Stimulated activated naive B cell treated with anti-CD40 and anti-IgM and Interleukin-4, amounts not matched to agents 10 μg/mL and 1 μg/mL and 100 μg/mL, for 72 hours (primary cell): ENCODE measurements at places on chromosomes 4 and X.

DNA sequence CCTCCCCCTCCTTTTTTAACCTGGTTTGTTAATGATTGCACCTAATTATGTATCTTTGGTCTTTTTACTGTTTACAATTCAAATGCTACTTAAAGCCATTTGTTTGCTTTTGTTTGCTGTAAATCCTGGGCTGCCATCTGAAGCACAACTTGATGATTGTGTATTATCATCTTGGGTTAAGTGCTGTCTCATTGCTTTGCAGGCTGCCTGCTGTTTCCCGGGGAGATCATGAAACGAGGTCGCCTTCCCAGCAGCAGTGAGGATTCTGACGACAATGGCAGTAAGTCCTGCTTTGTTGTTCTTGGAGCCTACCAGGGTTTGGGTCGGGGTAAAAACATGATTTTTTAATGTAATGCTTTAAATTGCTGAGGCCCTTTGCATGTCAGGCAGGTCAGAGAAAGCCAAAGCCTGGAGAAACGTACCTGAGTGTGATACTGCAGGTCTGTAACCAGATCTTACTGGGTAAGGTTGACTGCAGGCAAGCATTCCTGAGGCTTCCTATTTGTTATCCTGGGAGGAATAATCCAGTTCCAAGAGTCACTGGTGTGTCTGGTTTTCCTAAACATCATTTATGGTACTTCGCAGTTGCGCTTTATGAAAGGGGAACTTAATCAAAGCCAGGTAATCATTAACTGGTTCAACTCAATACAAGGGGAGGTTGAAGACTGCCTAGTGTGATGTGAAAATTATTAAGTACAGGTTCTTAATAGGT lies 22.2 kb downstream of the JADE1 start:
- no peak for DNase-seq

DNA sequence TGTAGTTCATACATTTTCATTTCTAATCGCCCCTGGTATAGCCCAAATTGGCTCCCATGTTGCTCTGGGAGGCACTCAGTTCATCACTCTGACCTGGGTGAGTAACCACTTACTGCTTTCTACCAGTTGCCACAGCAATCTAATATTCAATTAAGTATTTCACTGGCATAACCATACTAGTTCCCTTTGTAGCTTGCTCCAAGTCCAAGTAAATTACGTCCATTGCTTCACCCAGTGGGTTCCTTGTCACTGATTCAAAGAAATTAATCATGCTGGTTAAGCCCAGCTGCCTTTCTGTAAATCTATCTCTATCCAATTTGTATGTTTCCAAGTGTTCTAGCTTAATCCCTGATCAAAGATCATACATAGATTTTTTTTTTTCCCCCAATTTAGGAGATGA lies 92.0 kb upstream of the CBR4 start:
- DNase-seq, result no peak

- no peak for DNase-seq
These were observed 2.6 kb upstream of the FGF16 start for GRCh38 chrX:77444545-77444944.

GRCh38 chrX:147079974-147080373 lies 265.4 kb upstream of the CXorf51A start:
- DNase-seq, result no peak

- DNase-seq, result no peak
These were observed 87.1 kb downstream of the HDX start for GRCh38 chrX:84415140-84415539.

- no peak for DNase-seq
These were observed 180.6 kb upstream of the MAP3K15 start for GRCh38 chrX:19695884-19696283.

- DNase-seq, result no peak
These were observed 123.7 kb downstream of the STOX2 start for GRCh38 chr4:184028561-184029374.

DNA sequence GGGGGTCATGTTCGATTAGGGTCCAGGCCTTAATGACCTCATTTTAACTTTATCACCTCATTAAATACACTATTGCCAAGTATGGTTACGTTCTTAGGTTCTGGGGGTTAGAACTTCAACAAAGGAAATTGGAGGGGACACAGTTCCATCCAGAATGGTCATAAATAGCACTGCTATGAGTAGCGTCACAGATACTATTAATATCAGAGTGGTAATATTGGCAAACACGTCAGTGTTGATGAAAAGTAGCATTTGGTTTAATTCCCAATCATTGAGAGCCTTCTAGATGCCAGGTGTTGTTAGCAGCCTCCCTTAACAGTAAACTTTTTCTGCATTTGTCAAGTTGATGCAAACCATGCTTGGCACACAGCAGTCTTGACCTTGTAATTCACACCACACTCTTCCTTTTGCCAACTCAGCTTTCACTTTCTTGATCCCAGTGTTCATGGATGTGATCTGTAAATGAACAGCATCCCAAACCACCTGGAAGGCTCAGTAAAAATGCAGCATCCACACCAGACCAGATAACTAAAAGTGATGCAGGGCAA lies 912.5 kb upstream of the TENM3 start:
- no peak for DNase-seq

- DNase-seq, result no peak
These were observed 108.7 kb upstream of the TTC29 start for GRCh38 chr4:147054228-147054872.

DNA sequence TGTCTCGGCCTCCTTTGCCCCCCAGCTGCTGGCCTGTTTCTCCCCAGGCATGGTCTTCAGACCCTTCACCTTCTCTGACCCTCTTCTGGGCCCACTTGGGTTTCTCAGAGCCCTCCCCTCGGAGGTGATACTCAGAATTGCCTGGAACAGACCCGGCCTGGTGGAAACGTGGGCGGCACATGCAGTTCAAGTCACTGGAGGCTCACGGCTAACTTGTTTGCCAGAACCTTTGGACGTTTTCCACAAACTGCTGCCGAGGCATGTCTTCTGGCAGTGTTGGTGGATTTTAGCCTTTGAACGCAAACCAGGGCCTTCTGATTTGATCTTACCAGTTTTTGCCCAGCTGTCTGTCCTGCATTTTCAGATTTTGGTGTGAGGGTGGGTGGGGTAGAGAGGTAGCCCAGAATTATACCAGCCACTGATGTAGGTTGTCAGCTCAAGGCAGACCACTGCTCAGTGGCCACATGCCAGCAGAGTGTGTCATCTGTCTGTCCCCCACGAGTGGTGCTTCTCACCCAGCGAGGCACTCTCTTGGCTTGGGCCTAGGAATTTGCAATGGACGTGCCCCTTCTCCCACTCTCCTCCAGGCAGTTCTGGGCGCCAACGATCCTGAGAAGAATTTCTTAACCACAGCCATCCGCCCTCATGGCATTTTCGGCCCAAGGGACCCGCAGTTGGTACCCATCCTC lies 32.5 kb upstream of the ZNF185 start:
- no peak for DNase-seq

GRCh38 chrX:30649859-30650258 lies 3.4 kb upstream of the GK start:
- DNase-seq, result no peak

DNA sequence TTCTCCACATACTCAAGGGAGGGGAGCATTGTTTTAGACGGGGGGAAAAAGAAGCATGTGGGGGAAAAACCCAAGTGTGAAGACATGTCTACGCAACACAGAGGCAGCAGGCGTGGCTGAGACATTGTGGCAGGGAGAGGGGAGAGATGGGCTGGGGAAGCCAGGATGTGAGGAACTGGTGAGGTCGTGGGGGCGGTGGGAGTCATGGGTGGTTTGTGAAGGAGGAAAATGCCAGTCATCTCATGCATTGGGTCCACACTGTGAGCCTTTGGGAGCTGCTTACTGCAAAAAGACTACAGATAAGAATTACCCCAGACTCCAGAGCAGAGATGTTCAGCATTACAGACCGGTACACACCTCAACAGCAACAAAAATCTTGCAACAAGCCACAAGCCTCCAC lies 2.1 kb downstream of the JAKMIP1 start:
- no peak for DNase-seq
